ENCODE measurements at places on chromosomes 2 and 18.

GRCh38 chr2:159564081-159564480, 52.3 kb downstream of the BAZ2B start:
- no peak for DNase-seq

GRCh38 chr18:79693561-79694205, 14.1 kb downstream of the CTDP1 start:
- DNase-seq, result peak; percentile 66

DNA sequence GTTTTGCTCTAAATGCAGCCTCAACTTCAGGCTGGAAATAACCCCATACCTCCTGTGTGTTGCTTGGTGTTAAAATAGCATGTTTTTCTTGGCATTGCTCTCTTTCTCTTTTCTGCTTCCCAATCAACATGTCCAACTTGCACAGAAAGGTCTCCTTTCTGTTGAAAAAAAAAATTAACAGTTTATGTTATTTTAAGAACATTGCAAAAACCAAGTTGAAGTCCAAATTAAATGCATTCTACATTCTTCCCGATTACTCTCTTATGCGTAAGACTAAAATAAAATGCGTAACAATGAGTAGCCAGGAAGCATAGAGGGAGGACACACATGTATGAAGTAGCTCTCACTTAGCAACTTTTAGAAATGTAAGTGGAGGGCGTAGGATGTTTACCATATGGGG, 1406.1 kb upstream of the NXPH2 start:
- DNase-seq, result no peak

- DNase-seq, result no peak
These were observed 32.1 kb downstream of the ATOH8 start for GRCh38 chr2:85785871-85786270.

DNA sequence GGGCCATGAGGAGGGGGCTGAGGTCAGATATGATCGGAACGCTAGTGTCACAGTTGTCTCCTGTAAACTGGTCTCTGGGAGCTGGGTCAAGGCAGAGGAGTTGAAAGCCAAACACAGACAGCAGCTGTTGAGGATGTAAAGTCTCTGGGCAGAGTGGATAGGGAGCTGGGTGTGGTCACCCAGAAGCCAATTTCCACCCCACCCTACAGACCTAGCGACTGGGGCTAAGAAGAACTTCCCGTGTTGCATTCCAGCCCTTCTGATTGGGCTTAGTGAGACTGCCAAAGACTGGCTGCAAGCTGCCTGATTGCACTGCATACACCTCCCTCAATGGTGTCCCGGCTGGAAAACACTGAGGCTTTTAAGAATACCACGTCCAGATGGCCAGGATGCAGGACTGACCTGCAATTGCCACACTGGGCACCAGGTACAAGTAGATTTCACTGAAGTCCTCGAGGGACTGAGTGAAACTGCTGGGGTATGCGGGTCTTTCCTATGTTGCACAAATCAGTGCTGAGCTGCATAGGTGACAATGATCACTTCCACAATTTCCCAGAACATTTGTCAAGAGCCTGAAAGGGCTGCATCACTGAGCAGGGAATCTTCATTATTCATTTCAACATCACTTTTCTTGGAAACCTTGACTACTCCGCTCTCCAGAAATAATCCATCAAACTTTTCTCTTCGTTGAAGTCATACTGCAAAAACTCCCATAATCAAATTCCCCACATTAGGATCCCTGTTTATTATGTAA, 43.1 kb upstream of the EML4 start:
- no peak for DNase-seq

DNA sequence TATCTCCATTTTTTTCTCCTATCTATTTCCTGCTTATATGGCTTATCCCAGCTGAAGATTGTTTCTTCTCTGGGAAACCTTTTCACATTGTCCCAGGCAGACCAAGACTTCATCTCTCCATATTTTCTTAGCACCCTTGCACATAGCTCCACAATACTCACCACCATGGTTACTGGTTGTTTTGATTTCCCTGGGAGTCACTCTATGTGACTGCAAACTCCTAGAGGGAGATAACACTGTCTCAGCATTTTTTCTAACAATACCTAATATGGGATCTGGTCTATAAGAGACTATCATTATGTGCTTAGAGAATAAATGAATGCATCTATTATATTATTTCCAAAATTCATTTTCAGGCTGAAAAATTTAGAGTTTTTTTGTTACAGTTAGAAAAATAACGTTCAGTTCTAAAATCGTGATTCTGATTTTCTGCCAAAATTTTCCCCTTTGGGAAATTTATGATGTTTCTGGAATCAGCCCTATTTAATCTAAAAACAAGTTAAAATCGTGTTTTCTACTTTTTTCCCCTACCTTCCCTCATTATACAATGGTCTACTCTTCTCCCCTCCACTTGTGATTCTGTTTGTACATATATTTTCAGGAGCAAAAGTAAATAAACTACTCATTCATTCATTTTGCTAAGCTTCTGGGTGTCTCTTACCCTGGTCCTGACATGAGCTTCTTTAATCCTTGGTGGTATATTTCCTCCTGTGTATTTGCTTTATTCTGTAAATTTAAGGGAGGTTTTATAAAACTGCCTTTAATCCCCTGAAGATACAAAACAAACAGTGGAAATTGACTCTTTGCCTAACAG, 95.4 kb downstream of the HNMT start:
- DNase-seq, result no peak

- DNase-seq, result peak; percentile 74
These were observed 96.2 kb upstream of the SNTG2 start for GRCh38 chr2:854460-854859.

DNA sequence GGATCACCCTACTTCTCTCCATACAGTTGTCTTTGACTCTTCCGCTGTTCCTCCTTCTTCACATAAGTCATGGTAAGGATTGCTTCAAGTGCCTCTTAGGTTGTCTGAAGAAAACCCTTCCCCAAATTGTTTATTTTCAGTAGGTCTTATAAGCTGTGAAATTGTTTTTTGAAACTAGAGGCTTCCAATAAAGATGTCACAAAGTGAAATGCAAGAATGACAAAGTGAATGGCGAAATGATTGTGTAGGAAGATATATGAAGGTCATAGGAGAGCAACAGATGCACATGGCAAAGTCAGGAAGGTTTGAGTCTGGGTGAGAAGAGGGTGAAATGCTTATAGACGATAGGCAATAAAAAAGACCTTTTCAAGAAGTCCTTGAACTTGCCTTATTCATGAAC, 548.8 kb downstream of the PARD3B start:
- DNase-seq, result no peak

DNA sequence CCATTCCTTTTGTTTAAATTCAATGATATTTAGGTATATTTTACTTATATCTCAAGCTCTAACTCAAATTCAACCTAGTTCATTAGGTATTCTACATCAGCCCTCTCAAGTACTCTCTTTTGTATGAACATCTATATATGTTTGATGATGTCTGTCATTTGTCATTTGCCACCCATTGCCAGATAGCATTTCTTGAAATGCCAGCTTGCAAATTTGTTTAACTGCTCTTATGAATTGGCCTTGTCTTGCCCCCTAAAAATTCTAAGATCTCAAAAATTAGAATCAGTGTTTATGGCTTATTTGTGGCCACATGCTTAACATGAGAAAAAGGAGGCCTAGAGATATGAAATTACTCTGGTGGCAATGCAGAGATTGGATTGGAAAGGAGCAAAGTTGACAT, 1140.3 kb upstream of the DDX18 start:
- no peak for DNase-seq

- no peak for DNase-seq
These were observed 932.5 kb upstream of the PIK3C3 start for GRCh38 chr18:41022484-41022883.

GRCh38 chr2:127032621-127033020, 74.3 kb downstream of the BIN1 start:
- DNase-seq, result no peak

GRCh38 chr2:207241198-207241597, 75.5 kb upstream of the KLF7 start:
- DNase-seq, result no peak

DNA sequence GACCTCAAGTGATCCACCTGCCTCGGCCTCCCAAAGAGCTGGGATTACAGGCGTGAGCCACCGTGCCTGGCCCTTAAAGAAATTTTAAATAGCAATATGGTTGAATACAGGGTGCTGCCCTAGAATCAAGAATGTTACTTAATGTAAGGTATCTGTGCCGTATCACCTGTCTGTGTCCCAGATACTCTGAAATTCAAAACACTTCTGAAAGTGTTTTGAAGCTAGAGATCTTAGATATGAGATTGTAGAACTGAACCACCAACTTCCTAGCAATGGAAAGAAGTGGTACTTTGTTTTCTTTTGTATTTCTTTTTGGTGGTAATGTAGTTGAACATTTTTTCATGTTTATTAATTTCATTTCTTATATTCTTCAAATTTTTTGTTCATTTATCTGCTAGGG, 13.0 kb downstream of the PTPN4 start:
- DNase-seq, result no peak

DNA sequence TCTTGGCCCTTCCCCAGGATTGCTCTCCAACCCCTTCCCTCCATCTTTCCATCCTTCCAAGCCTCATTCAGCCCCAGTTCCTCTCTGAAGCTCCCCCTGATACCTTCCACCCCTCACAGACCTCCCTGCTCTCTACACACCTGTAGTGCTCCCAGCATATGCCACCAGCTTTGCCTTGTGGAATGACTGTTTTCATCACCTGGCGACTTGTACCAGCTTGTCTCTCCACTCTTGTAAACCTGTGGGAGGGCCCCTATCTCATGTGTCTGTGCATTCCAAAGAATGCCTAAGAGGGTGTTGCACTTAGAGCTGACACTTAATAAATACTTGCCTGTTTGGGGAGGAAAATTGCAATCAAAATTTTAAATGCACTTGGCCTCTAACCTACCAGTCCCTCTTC, 198.7 kb downstream of the BCL11A start:
- DNase-seq, result no peak

DNA sequence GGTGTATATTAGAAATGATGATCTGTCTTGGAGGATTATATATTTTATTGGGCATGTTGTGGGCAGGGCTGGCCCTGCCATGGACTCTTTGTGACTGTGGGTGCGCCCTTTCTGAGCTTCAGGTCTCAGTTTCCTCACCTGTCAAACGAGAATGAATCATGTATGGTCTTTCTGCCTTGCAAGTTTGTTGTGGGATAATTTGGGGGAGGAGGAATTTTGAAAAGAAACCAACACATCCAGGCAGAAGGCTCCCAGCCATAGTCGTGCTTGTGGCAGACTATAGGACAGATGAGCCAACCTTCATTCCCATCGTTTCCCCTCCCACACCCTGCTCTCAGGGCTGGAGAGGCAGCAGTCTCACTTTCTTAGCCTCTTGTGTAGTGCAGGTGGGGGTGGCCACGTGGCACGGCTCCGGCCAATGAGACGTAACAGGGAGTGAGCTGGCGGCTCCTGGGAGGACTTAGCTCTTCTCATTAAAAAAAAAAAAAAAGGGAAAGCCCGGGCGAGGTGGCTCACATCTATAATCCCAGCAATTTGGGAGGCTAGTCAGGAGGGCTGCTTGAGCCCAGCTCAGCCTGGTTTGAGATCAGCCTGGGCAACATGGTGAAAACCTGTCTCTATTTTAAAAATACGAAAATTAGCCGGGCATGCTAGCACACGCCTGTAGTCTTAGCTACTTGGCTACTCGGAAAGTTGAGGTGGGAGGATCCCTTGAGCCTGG, 63.1 kb downstream of the RHOB start:
- DNase-seq, result no peak

- DNase-seq, result peak; percentile 38
These were observed 93.6 kb upstream of the NFATC1 start for GRCh38 chr18:79302120-79302519.

All from glutamatergic neuron (in vitro differentiated cells).